Caudate nucleus (tissue), 63 donors: ENCODE measurements at places on chromosomes 2 and 18.

- DNase-seq = no peak
Observed at GRCh38 chr2:101354420-101355311, 32.6 kb downstream of the CREG2 start.

- DNase-seq = no peak
Observed at GRCh38 chr2:40740419-40740818, 288.5 kb upstream of the SLC8A1 start.

- no peak for DNase-seq
Observed at GRCh38 chr2:221312634-221313033, 259.5 kb downstream of the EPHA4 start.

DNA sequence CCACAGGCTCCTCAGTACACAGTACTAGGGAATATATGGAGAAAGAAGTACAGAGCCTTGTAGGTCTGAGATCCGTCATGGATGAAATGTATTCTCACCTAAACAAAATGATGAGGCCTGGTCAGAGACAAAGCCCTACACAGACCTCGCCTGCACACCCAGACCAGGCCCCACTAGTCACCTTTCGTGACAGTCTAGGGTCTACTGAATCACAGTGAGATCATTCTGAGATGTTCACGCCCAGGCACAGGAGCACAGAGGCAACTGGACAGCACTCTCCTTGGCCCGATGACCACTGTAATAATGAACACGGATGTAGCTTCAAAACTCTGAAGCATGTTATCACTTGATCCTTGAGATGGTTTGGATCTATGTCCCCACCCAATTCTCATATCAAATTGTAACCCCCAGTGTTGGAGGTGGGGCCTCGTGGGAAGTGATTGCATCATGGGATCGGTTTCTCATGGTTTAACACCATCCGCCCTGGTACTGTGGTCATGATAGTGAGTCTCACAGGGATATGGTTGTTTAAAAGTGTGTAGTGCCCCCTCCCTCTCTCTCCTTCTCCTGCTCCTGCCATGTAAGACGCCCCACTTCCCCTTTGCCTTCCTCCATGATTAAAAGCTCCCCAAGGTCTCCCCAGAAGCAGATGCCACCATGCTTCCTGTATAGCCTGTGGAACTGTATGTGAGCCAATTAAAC is 15.1 kb downstream of the DOCK10 start:
- DNase-seq = no peak

- DNase-seq = no peak
Observed at GRCh38 chr2:15808944-15809343, 131.4 kb upstream of the MYCN start.

GRCh38 chr2:135607561-135607960 is 76.3 kb downstream of the R3HDM1 start:
- DNase-seq = no peak

- no peak for DNase-seq
Observed at GRCh38 chr2:24923106-24923505, 3.1 kb upstream of the ADCY3 start.

DNA sequence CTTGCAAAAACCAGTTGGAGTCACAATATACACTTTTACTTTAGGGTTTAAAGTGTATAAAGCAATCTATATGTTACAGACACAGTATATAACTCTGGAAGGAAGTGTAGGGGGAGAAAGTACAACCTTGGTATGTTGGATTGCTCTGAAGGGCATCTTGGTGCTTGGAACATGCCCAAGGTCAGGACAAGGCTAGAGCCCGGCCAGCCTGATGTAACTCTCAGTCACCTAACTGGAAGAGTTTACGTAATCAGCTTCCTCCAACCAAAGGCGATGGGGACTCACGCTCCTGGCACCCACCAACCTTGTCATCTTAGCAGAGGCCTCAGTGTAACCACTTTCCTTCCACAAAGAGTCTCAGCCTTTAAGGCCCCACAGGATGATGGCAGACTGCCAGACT is 181.1 kb upstream of the ACAA2 start:
- DNase-seq = no peak
